ENCODE measurements at places on chromosomes 13 and 19. TPM values are rescaled to one million over a fixed set of nuclear protein-coding genes. Genes with fewer than 3 reads are reported as not detected.

The HSPB6 gene
- 66.8 TPM for total RNA-seq

The C1QTNF9 gene
- not detected for total RNA-seq

The CACTIN gene
- total RNA-seq, result 28.7 TPM

The TYROBP gene
- total RNA-seq, result not detected

The SBSN gene
- total RNA-seq, result not detected

The RYR1 gene
- total RNA-seq, result 0.48 TPM

The SPTBN4 gene
- 0.24 TPM for total RNA-seq

The KLK2 gene
- total RNA-seq, result not detected

The CGB3 gene
- not detected for total RNA-seq

The APOE gene
- 12.5 TPM for total RNA-seq

The ZNF823 gene
- total RNA-seq, result 3.0 TPM

The C19orf38 gene
- 2.6 TPM for total RNA-seq

The ZNF575 gene
- total RNA-seq, result 21.8 TPM

The LILRB4 gene
- not detected for total RNA-seq

The IRGC gene
- total RNA-seq, result not detected

The C19orf67 gene
- not detected for total RNA-seq

The OR7A5 gene
- total RNA-seq, result 0.16 TPM

The TMC4 gene
- total RNA-seq, result 3.9 TPM

The RGCC gene
- total RNA-seq, result 31.8 TPM

The IGFLR1 gene
- 6.9 TPM for total RNA-seq

The EBI3 gene
- total RNA-seq, result 0.39 TPM
